ENCODE measurements at places on chromosomes 3 and 15.

- DNase-seq = no peak
These were observed 35.5 kb downstream of the CLSTN2 start for GRCh38 chr3:139970526-139970925.

- no peak for DNase-seq
These were observed 293.0 kb downstream of the ADAMTS17 start for GRCh38 chr15:100048736-100049135.

- no peak for DNase-seq
These were observed 54.0 kb upstream of the CDIN1 start for GRCh38 chr15:36525430-36525829.

GRCh38 chr15:72585476-72586058, 68.9 kb upstream of the GOLGA6B start:
- no peak for DNase-seq

DNA sequence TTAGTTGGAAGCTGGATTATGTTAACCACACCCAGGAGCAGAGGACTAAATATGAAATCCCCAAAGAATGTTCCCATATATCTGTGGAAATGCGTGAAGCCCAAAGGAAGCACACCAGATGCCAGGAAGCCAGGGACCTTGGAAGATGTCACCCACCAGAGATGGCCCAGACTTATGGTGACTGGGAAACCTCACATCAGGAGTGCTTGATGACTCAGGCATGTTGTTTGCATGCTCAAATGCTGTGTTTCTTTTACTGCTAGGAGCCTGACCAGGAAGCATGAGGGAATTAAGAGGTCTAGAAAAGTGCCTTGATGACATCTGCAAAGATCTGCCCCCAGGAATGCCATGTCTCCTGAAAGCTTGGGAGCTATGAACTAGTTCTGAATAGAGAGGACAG, 109.0 kb upstream of the SLC2A2 start:
- DNase-seq = peak; percentile 37

GRCh38 chr3:64067506-64068346, 44.4 kb upstream of the PSMD6 start:
- DNase-seq = no peak

DNA sequence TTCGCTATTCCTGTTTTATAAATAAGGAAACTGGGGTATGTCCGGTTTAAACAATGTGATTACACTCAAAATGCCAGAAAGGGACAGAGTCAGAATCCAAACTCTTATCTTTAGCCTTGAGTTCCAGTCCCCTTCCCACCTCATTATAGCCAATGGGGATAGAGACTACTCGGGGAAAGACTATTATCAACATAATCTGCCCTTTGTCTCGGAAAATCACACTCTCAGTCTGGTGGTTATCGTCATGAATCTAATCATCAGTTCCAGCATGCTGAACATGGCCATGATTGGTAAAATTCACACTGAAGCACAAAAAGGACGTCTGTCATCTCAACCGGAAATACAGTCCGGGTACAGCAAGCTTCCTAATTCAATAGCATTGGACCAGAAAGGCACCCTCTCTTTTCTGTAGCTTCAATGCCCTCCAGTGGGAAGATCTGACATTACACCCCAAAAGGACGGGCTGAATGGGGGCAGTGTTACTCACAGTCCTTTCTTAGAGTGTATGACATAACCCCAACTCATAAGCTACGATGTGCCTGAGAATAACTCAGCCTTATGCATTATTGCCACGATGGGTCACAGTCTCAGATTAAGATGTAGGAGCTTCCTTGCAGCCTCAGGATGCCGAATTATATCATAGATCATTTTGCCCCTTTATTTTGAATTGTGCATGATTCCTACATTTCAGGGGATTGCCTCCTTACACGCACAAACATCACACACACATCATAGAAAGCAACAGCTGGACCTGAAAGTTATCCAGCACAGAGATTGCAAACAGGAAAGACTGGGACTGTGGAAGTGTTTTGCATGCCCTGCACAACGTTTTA, 390.4 kb upstream of the LMCD1 start:
- peak; percentile 33 for DNase-seq

DNA sequence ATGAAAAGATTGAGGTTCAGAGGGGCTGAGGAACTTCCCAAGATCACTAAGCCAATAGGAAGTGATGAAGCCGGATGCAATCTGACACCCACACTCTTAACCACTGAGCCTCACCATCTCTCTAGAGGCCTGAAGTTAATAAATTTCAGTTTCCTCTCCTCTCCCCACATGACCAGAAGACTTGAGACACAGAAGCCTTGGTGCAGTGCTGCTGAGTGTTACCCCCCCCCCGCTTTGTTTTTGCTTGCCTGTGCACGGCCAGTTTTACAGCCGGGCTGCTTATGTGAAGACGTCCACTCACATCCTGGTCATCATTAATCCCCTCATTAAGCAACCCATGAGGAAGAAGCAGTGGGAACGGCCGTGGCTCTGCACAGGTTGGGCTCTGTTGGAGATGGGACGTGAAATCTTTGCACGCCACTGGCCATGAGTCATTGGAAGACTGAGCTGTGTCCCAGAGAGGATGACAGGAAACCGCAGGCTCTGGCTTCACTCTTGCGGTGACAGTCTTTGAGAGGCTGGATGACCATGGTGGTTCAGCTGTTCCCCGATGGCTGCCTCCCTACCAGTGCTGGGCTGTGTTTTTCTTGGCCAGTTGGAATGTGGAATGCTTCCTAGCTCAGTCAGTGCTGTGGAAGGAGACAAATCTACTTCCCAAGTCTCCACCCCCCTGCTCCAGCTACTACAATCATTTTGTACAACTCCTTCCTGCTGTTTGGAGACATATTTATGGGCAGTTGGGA, 232.6 kb upstream of the LRTM1 start:
- peak; percentile 76 for DNase-seq

GRCh38 chr3:38835939-38836338, 19.9 kb upstream of the SCN10A start:
- no peak for DNase-seq

DNA sequence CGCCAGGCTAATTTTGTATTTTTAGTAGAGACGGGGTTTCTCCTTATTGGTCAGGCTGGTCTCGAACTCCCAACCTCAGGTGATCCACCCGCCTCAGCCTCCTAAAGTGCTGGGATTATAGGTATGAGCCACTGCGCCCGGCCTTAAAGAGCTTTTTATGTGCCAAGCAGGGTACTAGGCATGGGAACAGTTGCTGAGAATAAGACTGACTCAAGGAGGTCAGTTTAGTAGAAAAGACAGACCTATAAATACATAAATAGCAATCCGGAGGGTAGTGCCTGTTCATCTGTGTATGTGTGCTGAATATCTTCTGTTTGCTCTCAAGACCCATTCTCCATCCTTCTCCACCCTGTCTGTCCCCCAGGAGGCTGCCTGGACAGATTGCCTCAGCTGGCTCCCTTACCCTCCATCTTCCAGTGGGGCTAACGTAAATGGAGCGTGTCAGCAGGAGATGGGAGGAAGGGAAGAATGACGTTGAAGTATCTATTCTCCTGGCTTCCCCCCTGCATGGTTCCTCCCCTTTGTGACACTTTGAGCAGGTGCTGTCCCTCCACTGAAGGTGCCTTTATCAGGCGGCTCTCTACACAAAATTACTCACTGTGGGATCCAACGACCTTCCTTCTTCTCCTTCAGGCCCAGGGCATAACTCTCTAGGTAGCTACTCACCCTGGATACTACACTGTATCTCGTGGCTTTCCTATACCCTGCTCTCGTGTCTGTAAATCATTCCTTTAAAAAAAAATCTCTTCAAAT, 31.1 kb downstream of the FBXO40 start:
- DNase-seq = no peak

DNA sequence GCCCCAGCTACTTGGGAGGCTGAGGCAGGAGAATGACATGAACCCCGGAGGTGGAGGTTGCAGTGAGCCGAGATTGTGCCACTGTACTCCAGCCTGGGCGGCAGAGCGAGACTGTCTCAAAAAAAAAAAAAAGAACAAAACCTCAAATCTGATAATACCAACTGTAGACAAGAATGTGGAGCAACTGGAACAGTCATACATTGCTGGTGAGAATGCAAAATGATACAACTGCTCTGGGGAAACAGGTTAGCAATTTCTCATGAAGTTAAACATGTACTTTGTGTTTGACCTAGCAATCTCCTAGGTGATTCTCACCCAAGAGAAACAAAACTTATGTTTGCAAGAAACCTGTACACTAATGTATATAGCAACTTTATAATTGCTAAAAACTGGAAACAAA, 4.4 kb upstream of the VHL start:
- no peak for DNase-seq

GRCh38 chr15:42087926-42088800, 6.2 kb downstream of the PLA2G4D start:
- no peak for DNase-seq

DNA sequence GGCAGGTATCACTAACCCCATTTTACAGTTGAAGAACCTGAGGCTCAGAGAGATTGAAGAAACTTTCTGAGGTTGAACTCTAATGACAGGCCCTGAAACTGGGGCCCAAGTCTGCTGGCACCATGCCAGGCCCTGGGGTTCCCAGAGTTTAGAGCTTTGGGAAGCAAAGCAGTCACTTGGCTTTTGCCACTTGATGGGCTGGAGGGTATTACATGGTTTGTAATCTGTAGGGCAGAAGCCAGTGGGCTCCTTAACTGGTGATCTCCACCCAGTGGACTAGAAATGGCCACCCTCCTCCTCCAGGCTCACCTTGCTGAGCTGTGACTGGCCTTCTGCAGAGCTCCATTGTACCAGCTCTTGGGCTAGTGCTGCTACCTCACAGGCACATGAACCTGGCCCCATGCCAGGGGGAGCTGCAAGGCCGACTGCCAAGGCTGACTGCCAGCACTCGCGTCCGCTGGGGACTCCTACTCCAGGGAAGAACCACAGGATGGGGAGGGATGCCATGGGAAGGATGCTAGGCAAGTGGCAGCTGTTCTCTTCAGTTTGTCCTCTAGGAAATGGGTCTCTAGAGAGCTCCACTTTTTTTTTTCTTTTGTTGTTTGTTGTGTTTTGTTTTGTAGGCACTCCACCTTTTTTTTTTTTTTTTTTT, 104.8 kb downstream of the ETFA start:
- DNase-seq = no peak

- no peak for DNase-seq
These were observed 48.0 kb downstream of the ZNF445 start for GRCh38 chr3:44429459-44429858.

GRCh38 chr3:9809239-9809614, 835 bp upstream of the TTLL3 start:
- DNase-seq = no peak

GRCh38 chr3:38022896-38023709, 6.3 kb downstream of the PLCD1 start:
- DNase-seq = no peak

DNA sequence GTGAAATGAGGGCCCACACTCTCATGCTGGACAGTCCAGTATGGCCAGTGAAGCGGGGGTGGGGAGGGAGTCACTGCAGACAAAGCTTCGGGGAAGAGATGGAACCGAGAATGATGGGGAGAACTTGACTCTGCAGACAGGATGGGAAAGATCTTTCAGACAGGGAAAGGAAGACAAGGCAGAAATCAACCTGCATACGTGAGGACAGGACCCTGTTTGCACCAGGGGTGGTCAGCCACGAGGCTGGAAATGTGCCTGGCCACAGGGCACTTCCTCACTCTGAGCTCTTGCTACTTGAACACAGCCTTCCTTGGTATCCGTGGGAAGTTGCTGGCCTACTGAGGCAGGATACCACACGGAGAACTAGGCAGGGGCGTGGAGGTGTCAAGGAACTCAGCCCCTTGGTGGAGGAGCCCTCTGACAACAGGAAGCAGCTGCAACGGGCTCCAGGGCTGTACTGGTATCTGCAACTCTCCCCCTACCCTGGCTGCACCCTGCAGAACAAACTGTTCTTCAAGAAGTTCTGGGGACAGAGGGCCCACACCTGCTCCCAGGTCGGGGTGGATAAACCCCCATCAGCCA, 9.3 kb upstream of the SRP14 start:
- DNase-seq = no peak

DNA sequence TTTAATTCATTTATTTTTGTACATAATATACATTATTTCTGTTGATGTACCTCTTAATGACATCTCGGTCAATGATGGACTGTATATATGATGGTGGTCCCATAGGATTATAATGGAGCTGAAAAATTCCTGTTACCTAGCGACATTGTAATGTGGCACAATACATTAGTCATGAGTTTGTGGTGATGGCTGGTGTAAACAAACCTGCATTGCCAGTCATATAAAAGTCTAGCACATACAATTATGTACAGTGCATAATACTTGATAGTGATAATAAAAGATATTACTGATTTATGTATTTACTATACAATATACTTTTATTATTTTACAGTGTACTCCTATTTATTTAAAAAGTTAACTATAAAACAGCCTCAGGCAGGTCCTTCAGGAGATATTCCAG, 15.1 kb downstream of the TTC14 start:
- no peak for DNase-seq

DNA sequence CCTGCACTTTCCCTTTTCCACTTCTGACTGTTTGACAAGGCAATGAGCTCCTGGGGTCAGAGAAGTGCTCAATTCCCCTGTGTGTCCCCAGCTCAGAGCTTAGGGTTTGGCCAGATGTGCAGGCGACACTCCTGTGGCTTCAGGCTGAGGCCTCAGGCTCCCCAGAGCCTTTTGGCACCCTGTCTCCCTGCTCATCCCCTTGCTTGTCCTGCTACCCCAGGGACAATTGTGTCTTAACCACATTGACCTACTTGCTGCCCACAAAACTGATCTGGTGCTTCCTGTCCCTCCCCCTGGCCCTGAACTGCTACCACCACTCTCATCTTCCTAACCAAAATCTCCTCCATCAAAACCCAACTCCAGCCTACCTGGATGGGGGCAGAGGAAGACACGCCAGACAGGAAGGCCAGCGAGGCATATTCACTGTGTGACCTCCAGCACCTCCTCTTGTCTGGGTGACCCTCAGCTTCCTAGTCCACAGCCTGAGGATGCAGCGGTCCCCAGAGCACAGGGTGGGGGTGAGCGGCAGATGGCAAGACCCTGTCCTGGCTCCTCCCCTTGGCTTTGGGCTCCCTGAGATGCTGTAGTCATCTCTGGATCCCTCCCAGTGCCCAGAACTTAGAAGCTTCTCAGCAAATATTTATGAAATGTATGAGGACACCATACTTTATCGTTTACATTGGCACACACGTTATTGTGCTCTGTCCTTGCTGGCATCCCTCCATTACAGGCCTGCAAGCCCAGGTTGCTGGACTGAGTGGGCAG, 98.9 kb upstream of the SLC6A6 start:
- DNase-seq = no peak

All from AG08396 (cell line).